ENCODE measurements at places on chromosomes 13 and 19. TPM values are rescaled to one million over a fixed set of nuclear protein-coding genes. Genes with fewer than 3 reads are reported as not detected.

DNA sequence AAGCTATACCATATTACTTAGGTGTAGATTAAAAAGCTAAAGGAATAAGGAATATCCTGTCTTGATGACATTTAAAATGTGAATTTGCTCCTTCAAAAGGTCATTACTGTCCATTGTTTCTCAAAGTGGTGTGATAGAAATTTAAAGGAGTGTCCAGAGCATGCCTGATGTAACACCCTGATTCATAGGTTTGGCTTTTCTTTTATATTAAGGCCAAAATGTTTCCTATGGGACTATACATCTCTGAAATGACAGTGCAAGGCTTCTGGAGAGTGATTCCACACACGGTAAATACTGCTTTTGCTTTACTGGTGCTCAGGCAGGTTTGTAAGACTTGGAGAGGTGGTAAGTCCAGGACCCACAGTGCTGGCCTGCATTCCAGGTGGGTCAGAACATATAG lies 289.9 kb downstream of the RFC3 start:
- ATAC-seq: no peak

- ATAC-seq: peak; percentile 12
Observed at GRCh38 chr19:55224038-55224665, 4.4 kb downstream of the TMEM86B start.

- ATAC-seq: peak; percentile 54
Observed at GRCh38 chr19:35596366-35596999, 10.5 kb downstream of the PMIS2 start.

GRCh38 chr13:98819382-98820010 lies 67.0 kb upstream of the SLC15A1 start:
- no peak for ATAC-seq

GRCh38 chr19:610801-611480 lies 21.3 kb downstream of the HCN2 start:
- peak; percentile 14 for ATAC-seq

The OR10H1 gene
- total RNA-seq: not detected

GRCh38 chr19:14577885-14578427 lies 4.9 kb upstream of the CLEC17A start:
- ATAC-seq: peak; percentile 34

DNA sequence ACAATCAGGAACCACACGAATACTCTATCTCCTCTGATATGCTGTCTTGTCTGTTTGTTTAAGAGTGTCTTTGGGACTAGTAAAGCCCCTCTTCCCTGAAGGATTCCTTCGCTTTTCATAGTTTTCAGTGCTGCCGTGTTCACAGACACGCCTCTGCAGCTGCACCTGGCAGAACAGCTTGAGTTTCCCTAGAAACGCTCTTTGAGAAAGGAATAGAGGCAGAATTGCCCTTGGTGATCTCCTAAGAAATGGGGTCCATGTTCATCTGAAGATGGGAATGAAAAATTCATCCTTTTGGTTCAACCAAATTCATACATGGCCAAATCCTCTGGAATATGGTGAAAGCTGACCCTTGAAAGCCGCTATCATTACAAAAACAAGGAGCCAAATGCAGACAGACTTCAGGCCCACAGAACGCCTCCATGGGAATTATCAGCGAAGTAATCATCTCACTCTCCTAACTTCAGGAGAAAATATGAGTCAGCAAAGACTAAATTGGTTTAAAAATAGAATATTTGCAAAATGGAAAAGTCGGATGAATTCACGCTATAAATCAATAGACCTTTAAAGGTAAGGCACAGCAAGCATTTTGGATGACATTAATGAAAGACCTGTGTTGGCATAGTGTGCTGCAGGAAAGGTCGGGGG lies 5.5 kb downstream of the SACS start:
- no peak for ATAC-seq

DNA sequence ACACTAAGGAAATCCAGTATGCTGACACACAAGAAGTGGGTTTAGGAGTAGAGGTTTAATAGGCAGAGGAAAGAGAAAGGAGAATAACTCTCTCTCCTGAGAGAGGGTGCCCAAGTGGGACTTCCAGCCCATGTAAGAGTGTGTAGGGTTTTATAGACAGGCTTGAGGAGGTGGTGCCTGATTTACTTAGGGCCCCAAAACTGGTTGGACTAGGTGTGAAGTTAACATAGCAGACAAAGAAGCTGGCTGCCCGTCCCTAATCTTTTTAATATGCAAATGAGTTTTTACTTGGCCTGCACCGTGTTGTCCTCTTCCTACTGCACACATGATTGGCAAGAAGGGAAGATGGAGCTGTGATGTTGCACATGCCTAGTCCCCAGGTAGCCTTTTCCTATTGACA lies 752.5 kb upstream of the SLITRK5 start:
- no peak for ATAC-seq

- no peak for ATAC-seq
Observed at GRCh38 chr13:40814803-40815202, 25.4 kb downstream of the SLC25A15 start.

The SIGLECL1 gene
- not detected for total RNA-seq

DNA sequence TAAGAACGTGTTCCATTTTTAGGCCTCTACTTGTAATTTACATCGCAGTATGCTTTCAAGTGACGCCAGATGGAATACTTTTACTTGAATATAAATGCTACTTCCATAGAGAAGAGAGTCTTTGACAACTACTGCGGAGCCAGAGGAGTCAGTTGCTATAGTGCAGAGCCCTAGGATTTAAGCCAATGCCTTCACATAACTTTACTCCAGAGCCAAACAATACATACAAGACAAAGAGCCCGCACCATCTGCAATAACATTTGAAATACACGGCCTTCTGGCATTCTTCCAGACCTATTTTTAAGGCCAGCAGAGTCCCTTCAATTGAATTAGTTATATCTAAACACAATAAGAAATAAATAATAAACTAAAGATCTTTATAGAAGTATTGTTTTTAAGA lies 59.4 kb downstream of the XPO4 start:
- ATAC-seq: no peak

GRCh38 chr13:23497191-23497590 lies 63.7 kb upstream of the SACS start:
- no peak for ATAC-seq

GRCh38 chr19:42356686-42357085 lies 31.3 kb downstream of the MEGF8 start:
- ATAC-seq: no peak

The KLF5 gene
- total RNA-seq: 302 TPM

The YIPF2 gene
- total RNA-seq: 43.1 TPM

DNA sequence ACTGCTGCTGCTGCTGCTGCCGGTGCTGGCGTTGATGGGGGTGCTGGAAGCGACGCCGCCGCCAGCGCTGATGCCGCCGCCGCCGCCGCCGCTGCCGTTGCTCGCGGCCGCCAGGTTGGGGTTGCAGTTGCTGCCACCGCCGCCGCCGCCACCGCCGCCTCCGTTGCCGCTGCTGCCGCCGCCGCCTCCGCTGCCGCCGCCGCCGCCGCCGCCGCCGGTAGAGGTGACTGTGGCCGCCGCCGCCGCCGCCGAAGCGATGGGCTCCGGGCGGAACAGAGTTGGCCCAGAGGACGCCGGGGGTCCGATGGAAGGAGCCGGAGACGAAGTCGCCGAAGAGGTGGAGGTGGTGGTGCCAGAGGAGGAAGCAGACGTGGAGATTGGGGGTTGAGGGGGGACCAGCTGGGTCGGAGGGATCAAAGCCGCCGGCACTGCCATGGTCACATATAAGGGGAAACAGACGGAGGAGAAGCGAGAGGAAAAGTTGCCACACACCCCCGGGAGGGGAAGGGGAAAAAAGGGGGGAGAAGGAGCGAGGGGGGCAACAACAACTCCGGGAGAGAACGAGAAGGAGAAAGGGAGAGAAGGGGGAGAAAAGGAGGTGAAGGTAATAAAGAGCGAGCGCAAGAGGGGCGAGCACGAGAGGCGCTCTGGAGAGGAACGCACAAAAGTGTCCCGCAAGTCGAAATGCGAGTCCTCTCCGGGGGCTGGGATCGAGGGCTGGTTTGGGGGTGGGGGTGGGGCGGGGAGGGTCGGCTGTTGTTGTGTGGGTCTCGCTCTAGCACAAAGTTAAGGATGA lies 471 bp downstream of the DACH1 start:
- peak; percentile 23 for ATAC-seq

The IZUMO2 gene
- not detected for total RNA-seq

GRCh38 chr13:94112227-94112626 lies 367.3 kb downstream of the DCT start:
- ATAC-seq: no peak

The GZMM gene
- not detected for total RNA-seq

The CLEC17A gene
- 0.20 TPM for total RNA-seq

GRCh38 chr19:48719263-48720171 lies at the start of gene MAMSTR:
MAMSTR (minus strand) TSS chr19:48719725; CDS start chr19:48719031, 694 bp downstream.
- ATAC-seq: no peak

The KIR2DL4 gene
- not detected for total RNA-seq

GRCh38 chr19:42325896-42326771 lies 699 bp downstream of the MEGF8 start:
- peak; percentile 30 for ATAC-seq

GRCh38 chr13:106349080-106349931 lies 186.2 kb downstream of the EFNB2 start:
- peak; percentile 75 for ATAC-seq

DNA sequence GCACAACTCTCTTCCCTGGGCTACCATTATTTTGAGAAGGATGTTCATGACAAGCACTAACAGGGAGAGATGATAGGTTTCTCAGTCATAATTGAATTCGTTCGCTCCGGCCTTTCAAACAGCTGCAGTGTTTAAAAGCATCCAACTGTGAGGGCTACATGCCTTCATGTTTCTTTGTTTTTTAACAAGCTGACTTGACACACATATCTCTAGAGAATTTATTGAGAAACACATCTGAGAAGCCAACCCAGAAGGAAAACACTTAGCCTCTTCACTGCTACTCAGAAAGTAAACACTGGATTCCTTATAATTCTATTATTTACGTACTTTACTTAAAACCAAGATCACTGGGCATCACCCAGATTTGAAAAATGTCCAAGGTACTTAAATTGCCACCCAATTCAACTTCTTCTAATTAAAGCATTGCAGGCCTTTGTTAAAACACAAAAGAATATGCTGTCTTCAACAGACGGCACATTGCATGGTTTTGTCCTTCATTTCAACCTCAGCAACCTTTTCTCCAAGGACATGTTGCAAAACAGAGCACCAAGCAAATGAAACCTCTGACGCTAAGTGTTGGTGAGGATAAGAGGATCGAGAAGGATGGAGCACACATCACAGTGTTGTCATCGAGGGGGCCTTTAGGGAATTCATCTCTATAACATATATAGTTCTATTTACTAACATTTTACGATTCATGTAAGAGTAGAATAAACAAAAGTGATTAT lies 75.8 kb downstream of the TBC1D4 start:
- no peak for ATAC-seq

GRCh38 chr19:40466219-40466984 lies 399 bp upstream of the SPTBN4 start:
- ATAC-seq: peak; percentile 72

- ATAC-seq: no peak
Observed at GRCh38 chr19:31064491-31064890, 284.7 kb downstream of the TSHZ3 start.

The KIR3DL1 gene
- not detected for total RNA-seq

The CRB3 gene
- 37.3 TPM for total RNA-seq

DNA sequence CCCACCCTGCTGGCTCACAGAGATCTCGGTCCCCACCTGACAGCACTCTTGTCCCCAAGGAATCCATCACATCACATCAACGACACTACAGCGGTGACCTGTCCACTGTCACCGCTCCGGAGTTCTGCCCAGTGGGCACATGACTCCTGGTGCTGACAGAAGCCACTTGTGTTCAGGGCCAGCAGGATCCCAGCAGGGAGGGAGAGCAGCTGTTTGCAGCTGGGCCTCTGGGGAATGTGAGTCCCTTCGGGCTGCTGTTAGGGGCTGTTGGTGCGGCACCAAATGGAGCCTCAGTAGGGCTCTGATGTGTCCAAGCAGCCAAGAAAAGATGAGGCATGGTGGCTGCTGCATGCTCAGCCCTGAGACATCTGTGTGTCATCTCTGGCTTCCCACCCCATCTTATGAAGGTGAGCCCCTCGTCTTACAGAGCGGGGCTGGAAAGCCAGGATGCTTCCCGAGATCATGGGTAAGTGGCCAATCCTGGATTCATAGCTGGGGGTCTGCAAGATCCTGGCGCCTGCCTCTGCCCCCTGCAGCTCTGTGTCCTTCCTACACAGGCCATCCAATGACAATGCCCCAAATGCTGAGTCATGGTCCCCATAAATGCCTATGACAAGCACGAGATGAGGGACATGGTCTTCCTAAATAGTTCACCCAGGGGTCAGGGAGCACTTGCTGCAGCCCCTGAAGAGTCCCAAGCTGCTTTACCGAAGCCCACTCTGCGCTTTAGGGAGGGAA lies 56.0 kb downstream of the F2RL3 start:
- no peak for ATAC-seq

GRCh38 chr19:2114218-2114617 lies 17.5 kb downstream of the IZUMO4 start:
- ATAC-seq: no peak

The ZNF30 gene
- 1.4 TPM for total RNA-seq

GRCh38 chr19:3440082-3440481 lies 40.2 kb downstream of the SMIM24 start:
- peak; percentile 62 for ATAC-seq

The ATP4A gene
- total RNA-seq: not detected

GRCh38 chr19:2099937-2100718 lies 3.4 kb downstream of the IZUMO4 start:
- ATAC-seq: no peak

The SLC7A10 gene
- not detected for total RNA-seq

DNA sequence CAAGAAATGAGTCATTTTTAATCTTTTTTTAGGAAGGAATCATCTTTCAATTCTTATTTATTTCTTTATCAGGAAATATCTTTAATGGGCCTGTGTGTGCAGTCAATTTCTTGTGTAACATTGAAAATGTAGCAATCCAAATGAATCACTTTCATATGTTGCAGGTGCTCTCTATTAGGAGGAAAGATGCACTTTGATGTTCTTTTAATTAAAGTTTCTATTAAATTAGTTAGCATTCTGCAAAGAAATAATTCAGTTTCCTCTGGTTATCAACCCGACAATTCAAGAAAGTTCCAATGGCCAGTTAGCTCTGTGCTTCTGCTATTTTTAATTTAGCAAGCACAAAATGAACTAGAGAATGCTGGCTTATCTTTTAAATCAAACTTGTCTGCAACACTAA lies 212.0 kb downstream of the PCDH17 start:
- no peak for ATAC-seq

- no peak for ATAC-seq
Observed at GRCh38 chr13:92823059-92823458, 403.5 kb upstream of the GPC6 start.

- no peak for ATAC-seq
Observed at GRCh38 chr19:22052644-22053013, 345 bp downstream of the ZNF257 start.

GRCh38 chr19:34173193-34173956 lies 1.1 kb downstream of the LSM14A start:
- peak; percentile 53 for ATAC-seq

The ATP8B3 gene
- 1.8 TPM for total RNA-seq

DNA sequence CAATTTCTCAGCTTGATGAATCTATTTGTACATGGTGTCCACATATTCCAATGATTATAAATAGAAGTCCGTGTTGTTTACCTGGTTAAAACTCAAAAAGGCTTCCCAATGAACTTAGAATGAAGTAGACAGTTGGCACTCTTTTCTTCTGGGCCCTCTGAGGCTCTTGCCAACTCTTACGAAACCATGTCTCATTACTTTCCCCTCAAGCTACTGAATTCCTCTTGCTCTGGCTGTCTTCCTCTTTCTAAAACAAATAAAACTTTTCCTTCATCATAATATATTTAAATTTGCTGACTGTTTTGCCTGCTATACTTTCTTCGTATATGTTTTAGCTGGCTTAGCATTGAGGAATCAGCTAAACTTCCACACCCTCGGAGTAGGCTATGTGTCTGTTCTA lies 139.7 kb downstream of the SLITRK6 start:
- ATAC-seq: peak; percentile 25

The ZNF836 gene
- total RNA-seq: 7.9 TPM

GRCh38 chr13:102903659-102904407 lies 58.0 kb downstream of the ERCC5 start:
- ATAC-seq: no peak

All from esophagus mucosa (tissue), 1 donor.